ENCODE measurements at places on chromosomes 1 and 21.

- DNase-seq: no peak
Observed at GRCh38 chr1:183957216-183957830, 80.2 kb downstream of the COLGALT2 start.

GRCh38 chr1:205918955-205919746 is 24.1 kb downstream of the SLC26A9 start:
- peak; percentile 79 for DNase-seq

- DNase-seq: peak; percentile 85
Observed at GRCh38 chr21:31908106-31909031, 35.5 kb downstream of the HUNK start.

DNA sequence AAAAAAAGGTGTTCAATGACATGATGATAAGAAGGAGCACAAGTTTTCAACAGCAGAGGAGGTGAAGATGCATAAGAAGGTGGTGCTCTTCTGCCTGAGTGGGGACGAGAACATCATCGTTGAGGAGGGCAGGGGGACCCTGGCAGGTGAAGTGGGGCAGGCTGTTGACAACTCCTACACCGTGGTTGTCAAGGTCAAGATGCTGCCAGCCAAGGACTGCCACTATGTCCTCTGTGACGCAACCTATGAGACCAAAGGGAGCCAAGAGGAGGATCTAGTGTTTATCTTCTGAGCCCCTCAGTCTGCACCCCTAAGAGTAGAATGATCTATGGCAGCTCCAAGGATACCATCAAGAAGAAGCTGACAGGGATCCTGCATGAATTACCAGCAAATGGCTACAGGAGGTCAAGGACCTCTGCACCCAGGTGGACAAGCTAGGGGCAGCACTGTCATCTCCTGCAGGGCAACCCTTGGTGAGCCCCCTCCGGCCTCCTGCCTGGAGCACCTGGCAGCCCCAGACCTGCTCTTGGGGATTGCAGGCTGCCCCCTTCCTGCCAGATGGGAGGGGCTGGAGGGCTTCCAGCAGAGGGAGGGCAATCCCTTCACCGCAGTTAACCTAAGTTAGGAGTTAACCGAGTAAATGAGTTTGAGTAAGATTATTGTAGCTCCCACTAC is 80.5 kb downstream of the ZNF281 start:
- no peak for DNase-seq

DNA sequence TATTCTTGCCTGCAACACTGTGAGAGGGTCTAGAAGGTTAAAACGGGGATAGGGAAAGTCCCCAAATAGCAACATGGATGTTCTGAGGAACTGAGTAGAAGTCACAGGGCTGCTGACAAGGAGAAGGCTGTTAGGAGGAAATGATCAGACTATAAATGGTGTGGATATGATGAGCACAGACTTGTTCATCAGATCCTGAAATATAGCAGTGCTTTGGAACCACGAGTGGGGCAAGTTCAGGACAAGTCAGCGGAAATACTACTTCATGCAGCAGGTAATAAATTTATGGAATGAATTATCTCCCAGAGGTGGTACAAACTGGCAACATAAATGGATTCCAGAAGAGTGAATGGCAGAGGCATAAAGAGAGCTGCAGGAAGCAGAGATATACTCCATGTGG is 3.2 kb upstream of the KIAA0040 start:
- no peak for DNase-seq

GRCh38 chr1:93672069-93672468 is 9.6 kb downstream of the BCAR3 start:
- peak; percentile 75 for DNase-seq

All from fibroblast of skin of back (primary cell).